ENCODE measurements at places on chromosomes 16 and 17.

GRCh38 chr16:11312718-11313492, 31.8 kb upstream of the PRM1 start:
- DNase-seq = no peak

DNA sequence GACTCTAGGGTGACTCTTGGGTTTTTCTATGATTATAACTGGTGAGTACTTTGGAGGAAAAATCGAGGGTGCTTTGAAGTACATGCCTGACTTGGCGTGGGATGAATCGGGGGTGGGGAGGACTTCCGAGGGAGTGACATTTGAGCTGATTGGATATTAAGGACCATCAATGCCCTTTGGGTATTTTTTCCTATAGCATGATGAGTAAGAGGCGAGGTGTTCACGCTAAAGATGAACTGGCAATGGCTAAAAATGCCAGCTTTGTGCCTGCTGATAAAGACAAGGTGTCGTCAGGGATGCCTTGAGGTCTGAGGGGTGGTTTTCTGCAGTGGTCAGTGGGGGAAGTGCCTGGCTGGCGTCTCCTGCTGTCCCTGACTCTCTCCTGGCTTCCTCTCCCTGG, 25.3 kb downstream of the USP43 start:
- no peak for DNase-seq

DNA sequence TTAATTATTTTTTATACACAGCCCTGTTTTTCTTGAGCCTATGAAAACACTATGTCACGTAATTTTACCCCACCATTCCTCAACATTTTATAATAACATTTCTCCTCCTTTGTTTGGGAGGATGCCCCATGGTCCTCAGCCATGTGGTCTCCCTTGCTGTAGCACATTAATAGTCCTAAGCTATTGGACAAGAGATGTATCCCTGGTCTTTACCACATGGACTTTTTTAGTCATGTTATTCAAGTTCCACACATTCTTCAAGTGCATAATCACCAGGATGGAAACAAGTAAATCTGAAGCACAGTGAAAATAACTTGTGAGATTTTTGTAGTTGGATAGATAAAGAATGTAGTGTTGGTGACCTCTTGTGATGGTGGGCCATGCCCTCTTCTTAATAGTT, 2.0 kb upstream of the KRTAP2-3 start:
- DNase-seq = peak; percentile 82

GRCh38 chr16:4090351-4090851, 25.8 kb downstream of the ADCY9 start:
- DNase-seq = no peak

DNA sequence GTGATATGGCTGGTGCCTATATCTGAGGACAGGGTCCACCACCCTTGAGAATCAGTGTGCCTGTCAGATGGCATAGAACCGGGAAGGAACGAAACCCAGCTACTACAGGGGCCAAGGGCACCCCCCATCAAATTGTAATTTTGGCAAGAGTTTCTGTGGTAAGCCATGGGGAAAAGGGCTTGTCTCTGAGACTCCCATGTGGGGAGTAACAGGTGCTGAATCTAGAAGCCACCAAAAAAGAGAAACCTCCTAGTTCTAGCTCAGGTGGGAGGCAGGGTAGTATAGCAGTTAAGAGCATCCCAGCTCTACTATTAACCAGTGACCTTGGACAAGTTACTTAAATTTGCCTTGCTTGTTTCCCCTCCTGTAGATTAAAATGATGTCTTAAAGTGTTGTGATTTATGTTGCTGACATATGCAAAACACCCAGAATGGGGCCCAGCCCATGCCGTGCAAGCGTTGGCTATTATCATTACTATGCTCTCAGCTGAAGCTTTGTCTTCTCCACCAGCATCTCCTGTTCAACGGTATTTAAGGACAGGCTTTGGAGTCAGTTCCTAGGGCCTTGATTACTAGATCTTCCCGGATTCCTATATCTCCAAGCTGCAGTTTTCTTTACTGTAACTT, 210.7 kb upstream of the NLRP1 start:
- no peak for DNase-seq

GRCh38 chr17:59631276-59631675, 11.6 kb downstream of the CLTC start:
- no peak for DNase-seq

DNA sequence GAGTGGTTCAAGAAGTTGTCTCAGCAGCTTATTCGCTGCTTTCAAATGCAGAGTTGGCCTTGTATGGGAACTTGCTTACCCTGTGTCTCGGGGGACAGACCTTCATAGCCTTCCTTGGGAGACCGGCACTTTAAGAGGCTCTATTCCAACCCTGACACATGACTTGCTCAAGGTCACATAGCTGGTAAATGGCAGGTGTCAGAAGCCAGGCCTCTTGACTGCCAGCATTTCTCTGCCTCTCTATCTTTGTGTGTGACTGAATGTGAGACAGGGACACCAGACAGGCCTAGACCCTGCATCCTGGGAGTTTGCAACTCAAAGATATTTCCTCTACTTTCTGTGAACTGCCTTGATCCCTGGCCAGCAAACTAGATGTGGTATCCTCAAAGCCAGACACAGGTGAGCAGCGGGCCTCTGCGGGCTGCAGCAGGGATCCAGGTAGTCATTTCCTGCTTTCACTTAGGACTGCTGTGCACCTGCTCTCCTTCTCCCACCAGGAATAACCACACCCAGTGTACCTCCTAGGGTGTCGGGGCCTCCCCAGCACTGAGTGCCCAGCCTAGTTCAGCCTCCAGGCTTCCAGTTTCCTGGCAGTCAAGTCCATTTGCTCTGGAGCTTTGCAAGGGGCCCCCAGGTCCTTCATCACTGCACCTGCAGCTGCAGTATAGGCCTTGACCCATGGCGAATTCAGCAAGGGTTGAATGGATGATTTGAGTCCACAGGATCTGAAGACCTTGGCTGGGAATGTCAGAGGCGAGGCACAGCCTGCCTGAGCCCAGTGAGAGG, 116.6 kb upstream of the TNRC6C start:
- DNase-seq = no peak

- no peak for DNase-seq
These were observed 65.2 kb upstream of the SIAH1 start for GRCh38 chr16:48450367-48450766.

- no peak for DNase-seq
These were observed 223.0 kb downstream of the GSG1L start for GRCh38 chr16:27840311-27841060.

DNA sequence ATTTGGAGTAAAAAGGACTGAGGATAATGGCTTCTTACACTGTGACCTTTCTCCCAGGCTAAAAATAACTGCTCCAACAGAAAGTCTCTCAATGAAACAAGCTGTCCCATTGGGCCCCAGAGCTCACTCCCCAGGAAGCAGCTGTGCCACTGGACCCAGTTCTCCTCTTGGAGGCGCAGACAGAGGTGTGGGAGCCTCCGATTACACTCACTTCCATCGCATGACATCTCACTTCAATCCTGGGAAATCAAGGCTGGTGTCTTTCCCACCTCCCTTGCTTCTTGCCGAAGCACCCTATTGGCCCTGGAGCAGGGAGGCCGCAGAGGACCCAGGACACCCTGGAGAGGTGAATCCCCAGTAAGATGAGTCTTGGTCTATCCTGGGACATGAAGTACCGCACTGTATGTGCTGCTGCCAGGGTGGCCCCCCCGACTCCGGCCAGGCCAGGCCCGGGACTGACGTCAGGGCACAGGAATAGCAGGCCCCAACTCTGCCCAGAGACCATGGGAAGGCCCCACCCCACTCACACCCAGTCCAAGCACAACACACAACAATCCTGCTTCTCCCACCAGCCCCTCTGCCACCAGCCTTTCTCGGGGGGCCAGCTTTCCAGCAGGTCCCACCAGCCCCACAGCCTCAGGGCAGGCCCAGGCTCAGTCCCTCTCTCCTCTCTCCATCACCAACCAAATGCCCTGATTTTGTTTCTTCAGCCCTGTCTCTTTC, 29.5 kb downstream of the SRL start:
- no peak for DNase-seq

DNA sequence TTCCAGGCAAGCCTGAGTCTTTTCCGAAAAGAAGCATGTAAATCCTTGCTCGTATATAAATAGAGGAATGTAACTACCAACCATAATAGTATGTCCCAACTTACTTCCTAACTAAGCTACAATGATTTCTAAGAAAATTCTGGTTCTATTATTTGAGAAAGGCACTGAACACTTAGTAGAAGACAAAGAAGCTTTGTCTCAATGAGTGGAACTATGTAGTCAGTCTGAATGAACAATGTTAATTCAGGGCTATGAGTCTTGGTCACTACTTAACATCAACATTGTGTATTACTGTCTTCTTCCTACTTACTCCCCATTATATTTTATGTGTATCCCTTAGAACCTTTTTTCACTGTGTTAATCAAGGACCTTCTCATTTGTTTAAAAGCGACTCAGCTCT, 206.0 kb downstream of the CYB561 start:
- no peak for DNase-seq

GRCh38 chr16:52066962-52067361, 480.0 kb downstream of the TOX3 start:
- DNase-seq = no peak

- no peak for DNase-seq
These were observed 15.5 kb downstream of the ARSG start for GRCh38 chr17:68306819-68307218.

Data from skeletal muscle cell (primary cell).